ENCODE measurements at places on chromosomes 16 and 17. TPM values are rescaled to one million over a fixed set of nuclear protein-coding genes. Genes with fewer than 3 reads are reported as not detected.

Gene UMOD
- total RNA-seq = not detected

GRCh38 chr17:54235571-54235970 lies 412.8 kb downstream of the KIF2B start:
- no peak for DNase-seq

Gene C16orf92
- not detected for total RNA-seq

Gene CD79B
- total RNA-seq = not detected

DNA sequence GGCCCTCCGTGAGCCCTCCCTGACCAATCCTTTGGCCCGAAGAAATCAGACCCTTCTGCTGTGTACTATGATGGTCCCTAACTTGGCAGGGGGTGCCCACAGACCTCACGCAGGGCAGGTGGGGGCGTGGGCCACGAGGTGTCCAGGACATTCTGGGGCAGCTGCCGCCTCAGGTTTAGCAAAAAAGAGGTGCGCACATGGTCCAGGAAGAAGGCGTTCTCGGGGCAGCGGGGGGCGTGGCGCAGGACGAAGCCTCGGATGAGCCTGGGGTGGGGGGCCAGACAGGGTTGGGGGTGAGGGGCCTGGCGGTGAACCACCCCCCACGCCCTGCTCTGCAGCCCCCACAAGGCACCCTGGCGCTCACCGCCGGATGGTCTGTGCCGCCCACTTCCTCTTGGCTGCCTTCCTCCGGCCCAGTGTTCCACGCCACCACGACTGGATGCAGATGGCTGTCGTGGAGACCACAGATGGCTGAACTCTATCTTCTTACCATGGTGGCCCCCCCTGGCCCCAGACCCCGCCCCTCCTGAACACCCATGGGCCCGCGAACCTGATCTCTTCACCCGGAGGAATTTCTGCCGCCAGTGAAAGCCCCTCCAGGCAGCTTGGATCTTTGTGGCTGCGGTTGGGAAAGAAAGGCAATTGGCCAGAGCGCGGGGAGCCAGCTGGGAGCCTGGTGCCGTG lies 14.2 kb upstream of the CRK start:
- DNase-seq = no peak

GRCh38 chr16:66605177-66605978 lies 874 bp downstream of the CMTM3 start:
- peak; percentile 75 for DNase-seq

DNA sequence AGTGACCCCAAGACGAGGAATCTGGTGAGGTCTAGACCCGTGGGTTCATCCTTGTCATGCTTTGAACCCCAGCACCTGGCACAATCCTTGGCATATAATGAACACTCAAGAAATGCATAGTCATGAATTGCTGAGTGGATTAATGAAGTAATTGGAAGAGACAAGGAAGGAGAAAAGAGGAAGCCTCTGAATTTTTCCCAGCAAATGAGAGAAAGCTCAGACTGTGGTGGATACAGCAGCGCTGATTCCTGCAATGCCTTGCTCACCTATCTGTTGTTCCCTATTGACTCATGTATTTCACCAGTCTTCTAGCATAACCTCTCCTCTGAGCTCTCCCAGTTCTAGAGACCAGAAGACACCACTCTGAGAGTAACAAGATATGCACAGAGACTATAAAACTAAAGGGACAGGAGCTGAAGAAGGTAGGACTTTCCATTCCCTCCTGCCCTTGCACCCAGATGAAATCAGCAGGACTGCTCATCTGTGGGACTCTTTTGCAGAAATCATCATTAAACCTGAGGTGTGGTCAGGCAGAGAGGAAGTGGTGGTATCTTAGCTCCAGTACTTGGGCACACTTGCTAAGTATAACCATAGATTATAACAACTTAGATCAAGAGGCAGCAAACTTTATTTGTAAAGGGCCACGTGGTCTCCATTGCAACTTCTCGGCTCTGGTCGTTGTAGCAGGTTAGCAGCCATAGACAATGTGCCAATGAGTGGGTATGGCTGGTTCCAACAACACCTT lies 102.8 kb downstream of the MAF start:
- DNase-seq = no peak

DNA sequence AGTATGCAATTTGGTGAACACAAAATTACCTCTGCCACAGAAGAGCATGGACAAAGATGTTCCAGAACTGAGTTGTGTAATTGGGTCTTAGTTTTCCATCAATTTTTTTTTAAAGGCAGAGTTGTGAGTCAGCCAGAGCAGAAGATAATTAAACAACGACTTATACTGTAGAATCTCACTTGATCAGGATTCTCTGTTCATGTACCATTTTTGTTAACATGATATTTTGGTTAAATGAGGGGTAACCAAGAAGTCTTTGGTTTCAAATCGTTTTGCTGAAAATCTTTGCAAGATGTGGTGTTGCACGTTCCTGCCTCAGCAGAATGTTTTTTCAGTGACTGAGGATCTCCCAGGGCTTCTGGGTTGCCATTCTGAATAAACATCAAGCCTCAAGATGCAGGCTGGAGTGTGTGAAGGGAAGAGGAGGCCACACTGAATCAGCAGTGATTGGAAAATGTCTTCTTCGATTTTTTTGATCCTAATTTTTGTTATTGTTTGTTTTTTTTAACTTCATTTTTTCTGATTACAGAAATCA lies 232.6 kb upstream of the IRX3 start:
- no peak for DNase-seq

Gene ITGAD
- total RNA-seq = not detected

Gene CCDC154
- total RNA-seq = not detected

DNA sequence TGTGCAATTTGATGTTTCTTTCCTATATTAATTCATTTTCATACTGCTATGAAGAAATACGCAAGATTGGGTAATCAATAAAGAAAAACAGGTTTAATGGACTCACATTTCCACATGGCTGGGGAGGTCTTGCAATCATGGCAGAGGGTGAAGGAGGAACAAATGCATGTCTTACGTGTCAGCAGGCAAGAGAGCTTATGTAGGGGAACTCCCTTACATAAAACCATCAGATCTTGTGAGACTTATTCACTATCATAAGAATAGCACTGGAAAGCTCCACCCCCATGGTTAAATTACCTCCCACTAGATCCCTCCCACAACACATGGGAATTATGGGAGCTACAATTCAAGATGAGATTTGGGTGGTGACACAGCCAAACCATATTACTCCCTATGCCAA lies 418.9 kb upstream of the MAF start:
- no peak for DNase-seq

Gene TBC1D26
- total RNA-seq = not detected

DNA sequence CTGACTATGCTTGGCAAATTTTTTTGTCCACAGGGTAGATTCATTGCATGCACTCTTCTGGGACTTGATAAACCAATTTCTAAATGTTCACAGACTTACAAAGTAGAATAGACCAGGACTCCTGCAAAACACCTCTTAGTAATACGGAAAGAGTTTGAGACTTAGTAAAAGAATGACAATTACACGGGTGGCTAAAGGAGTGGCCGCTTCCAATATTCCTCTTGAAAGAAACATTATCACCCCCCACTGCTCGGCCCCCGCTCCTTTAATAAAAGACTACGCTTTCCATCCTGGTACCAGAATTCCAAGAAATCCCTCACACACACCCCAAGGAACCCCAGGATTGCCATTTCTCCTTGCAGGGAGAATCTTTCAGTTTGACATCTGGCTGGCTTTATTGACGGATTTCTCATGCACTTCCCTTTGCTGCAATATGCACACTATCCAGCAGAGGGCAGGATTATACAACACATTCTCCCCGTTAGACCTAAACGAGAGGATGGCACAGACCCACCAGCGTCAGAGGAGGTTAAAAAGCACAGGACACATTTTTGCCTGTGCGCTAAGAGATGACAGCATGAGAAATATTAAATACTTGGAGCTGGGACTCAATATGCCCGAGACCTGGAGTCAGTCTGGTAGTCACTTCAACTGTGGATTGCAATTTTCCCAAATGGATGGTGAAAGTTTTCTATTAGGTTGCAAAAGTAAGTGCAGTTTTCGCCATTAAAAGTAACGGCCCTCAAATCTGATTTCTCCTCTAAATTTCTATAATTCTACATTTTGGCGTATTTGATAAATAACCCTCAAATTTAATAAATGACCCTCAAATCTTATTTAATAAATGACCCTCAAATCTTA lies 46.6 kb upstream of the NUDT7 start:
- peak; percentile 81 for DNase-seq

- DNase-seq = peak; percentile 86
Observed at GRCh38 chr17:76446449-76447231, 6.3 kb downstream of the UBE2O start.
